ENCODE measurements at places on chromosomes 3 and 15. TPM values are rescaled to one million over a fixed set of nuclear protein-coding genes. Genes with fewer than 3 reads are reported as not detected.

ADAMTS9 gene
- polyA plus RNA-seq, result 1.8 TPM

LEO1 gene
- polyA plus RNA-seq, result 17.4 TPM

SLC22A13 gene
- polyA plus RNA-seq, result not detected

DNA sequence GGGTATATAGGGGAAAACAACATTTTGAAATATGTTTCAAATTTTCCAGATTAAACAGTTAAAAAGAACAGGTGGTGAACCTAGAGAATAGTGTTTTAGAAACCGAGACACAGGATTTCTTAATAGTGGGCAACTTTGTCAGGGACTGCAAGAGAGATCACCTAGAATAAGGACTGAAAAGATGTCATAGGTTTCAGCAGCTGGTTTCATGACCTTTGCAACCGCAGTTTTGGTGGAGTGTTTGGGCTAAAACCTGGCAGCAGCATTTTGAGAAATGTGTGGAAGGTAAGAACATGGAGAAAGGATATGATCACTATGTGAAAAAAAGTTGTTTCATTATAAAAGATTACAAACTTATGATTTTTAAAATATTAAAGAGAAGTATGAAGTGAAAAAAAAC lies 34.9 kb downstream of the PRKCI start:
- no peak overlapping the region for H3K4me3 ChIP-seq
- DNase-seq, result no peak
- no peak overlapping the region for H3K27ac ChIP-seq
- no peaks in the 10 kb centered on the region for H3K4me1 ChIP-seq
- no peaks in the 10 kb centered on the region for H3K27me3 ChIP-seq

- H3K4me3 ChIP-seq, result peak within 1 kb of the TSS; percentile 46
- H3K4me1 ChIP-seq, result no peaks in the 10 kb centered on the region
- no peak for DNase-seq
- H3K36me3 ChIP-seq, result no peaks in the 10 kb centered on the region
- H3K27ac ChIP-seq, result peak within 1 kb of the TSS; percentile 51
These were observed at the start of gene RAB6B for GRCh38 chr3:133895208-133896001. Gene RAB6B, minus strand, starts transcription at chr3:133895882. Its CDS starts 416 bp downstream, at chr3:133895466.

GRCh38 chr3:107727102-107727501 lies 204.3 kb downstream of the BBX start:
- H3K4me1 ChIP-seq, result no peaks in the 10 kb centered on the region
- H3K27ac ChIP-seq, result no peak overlapping the region
- no peaks in the 10 kb centered on the region for H3K27me3 ChIP-seq
- H3K4me3 ChIP-seq, result no peak overlapping the region
- peaks cover 15% of the 10 kb centered on the region for H3K36me3 ChIP-seq
- no peak for DNase-seq

Data from sigmoid colon (tissue), 7 donors.